Stimulated activated CD8-positive, alpha-beta memory T cell treated with anti-CD3 and anti-CD28 coated beads, Interleukin-7, amount 100 ng/mL, for 1 hour (primary cell): ENCODE measurements at places on chromosomes 16 and 17.

GRCh38 chr16:55529018-55529417 lies 20.1 kb downstream of the LPCAT2 start:
- DNase-seq, result no peak

DNA sequence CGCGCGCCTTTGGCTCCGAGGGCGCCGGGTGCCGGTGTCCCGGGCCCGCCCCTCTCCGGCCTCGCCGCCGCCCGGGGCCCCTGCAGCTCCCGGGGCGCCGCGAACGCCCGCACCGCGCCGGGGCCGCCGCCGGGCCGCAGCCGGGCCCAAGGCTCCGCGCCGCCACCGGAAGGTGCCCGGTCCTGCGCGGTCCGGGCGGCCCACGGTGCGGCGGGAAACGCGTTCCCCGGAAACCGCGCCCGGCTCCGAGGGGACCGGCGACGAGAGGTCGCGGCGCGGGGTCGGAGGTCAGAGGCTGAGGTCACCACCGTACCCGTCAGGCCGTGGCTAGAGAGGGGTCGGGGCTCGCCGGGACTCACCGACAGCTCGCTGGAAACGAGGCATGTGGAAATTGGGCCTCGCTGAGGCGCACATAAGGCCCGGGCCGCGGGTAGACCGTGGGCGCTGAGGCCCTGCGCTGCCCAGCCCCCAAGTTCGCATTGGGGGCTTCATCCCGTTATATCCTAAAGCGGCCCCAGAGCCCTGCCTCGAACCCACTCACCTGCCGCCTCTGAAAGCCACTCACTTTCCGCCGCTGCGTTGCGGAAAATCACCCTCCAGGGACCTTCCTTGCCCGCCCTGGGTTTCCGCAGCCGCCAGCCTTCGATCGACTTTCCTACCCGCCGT lies at the start of gene DUS1L:
Gene DUS1L (minus strand): TSS at position 167 of the 666 bp plus-strand sequence. CDS start 745 bp downstream, outside the sequence.
- DNase-seq, result peak; percentile 39

DNA sequence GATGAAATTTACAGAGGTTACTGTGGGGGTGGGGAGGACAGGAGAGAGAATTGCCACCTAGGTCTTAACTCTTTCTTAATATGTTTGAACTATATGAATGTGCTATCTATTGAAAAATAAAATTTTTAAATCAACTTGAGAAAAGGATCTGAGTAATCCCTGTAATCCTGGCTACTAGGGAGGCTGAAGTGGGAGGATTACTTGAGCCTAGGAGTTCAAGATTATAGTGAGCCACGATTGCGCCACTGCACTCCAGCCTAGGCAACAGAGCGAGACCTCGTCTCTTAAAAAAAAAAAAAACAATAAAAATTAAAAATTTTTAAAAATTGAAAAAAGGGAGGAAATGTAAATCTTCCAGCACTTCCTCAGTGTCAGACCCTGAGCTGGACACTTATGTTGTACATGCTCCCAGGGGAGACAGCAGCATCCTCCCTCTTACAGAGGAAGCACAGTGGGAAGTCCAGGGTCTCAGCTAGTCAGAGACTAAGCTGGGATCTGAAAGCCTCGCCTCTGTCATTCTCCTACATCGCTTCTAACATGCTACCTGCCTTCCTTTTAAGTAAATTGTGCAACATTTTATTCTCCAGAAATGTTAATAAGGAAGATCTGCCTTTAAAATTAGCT lies 21.9 kb downstream of the PMM2 start:
- DNase-seq, result no peak

GRCh38 chr17:28097254-28097653 lies 54.8 kb downstream of the NLK start:
- DNase-seq, result no peak

GRCh38 chr17:17573912-17574311 lies 17.6 kb downstream of the PEMT start:
- DNase-seq, result no peak

GRCh38 chr17:76272541-76273444 lies 7.6 kb downstream of the UBALD2 start:
- DNase-seq, result no peak

DNA sequence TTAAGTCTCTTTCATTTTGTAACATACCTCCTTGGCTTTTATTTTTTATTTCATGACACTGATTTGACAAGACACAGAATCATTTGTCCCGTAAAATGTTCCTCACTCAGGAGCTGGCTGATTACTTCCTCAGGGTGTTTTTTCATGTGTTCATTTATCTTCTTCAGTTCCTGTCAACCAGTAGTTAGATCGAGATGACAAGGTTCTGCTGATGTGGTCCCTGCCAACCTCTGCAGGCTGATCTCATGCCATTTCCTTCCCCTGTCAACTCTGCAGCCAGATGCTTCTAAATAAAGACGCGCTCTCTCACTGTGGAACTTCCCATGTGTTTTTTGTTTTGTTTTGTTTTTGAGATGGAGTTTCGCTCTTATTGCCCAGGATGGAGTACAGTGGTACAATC lies 8.1 kb upstream of the CXCL16 start:
- no peak for DNase-seq

DNA sequence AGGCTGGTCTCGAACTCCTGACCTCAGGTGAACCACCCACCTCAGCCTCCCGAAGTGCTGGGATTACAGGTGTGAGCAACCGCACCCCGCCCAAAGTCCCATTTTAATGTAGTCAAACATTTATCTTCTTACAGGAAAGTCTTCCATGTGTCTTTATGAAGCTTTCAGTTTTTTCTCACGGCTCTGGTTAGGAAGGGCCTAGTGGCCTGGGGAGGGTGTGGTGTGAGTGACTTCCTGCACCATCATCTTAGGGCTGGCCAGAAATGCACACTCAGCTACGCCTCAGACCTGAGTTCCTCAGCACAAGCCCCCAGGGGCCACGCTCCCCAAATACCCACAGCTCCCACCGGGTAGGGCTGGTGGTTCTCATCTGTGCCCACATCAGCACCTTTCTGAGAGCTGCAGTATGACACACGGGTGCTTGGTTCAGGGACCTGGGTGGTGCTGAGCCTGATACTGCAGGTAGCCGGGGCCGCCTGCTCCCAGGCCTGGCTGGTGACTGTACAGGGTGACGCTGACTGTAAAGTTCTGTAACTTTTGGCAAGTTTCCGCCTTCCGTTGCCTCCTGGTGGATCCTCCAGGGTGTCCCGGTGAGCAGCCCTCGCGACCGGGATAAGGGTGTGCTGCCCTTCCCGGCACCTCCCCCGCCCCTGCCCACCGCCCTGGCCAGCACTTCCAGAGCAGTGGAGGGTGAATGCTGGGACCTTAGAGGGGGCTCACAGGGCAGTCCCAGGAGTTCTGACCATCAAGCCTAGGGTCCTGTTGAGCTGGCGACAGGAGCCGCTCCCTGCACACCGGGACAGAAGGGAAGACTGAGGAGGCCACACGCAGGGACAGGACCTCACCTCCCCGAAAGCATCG lies 52.5 kb downstream of the ZNF778 start:
- no peak for DNase-seq

DNA sequence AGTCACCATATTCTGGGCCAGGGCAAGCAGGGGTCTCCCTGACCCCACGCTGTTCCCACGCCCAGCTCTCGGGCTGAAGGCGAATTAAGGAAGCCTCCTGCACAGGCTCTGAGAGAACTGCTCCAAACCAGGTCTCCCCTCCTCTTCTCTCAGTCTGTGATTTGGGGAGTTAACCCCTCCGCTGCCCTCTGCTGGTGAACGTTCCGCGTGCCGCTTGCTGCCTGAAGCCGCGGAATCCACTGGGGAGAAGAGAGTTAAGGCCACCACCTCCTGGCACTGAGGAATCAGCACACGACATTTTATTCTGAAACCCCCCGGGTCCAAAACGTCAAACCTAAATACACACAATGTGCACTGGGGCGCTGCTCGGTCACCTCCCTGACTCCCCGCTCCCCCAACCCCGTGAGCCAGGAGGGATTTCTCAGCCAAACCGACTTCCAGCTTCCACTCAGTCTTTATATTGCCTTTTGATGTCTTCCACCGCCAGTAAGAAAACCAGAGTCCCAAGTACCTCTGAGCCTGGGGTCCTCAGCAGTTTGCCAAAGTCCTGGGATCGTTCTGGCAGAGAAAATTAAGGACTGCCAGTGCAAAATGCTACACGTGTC lies 54.4 kb upstream of the RCVRN start:
- no peak for DNase-seq

DNA sequence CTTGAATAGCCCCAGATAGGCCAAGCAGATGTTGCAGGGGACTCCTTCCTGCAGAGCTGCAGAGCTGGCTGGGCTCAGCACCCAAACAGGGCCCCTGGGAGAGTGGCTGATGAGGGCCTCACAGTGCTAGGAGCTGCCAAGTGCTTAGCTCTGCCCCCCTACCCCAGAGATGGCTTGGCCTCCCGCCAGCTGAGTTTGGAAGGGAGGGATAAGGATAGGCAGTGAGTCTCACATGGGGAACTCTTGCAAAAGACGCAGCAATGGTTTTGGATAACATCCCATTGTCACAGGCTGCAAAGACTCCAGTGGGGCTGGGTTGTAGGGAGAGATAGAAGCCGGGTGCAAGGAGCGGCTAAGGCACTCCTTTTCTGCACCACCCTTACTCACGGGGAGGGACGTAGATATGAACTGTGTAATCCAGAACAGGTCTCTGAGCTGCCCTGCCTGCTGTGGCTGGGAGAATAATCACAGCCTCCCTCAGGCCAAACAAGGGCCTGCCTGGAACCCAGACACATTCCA lies 52.9 kb upstream of the MAF start:
- no peak for DNase-seq

- no peak for DNase-seq
Observed at GRCh38 chr16:70730944-70731343, 45.1 kb upstream of the MTSS2 start.

- no peak for DNase-seq
Observed at GRCh38 chr16:75202069-75202590, 4.8 kb downstream of the CTRB2 start.

DNA sequence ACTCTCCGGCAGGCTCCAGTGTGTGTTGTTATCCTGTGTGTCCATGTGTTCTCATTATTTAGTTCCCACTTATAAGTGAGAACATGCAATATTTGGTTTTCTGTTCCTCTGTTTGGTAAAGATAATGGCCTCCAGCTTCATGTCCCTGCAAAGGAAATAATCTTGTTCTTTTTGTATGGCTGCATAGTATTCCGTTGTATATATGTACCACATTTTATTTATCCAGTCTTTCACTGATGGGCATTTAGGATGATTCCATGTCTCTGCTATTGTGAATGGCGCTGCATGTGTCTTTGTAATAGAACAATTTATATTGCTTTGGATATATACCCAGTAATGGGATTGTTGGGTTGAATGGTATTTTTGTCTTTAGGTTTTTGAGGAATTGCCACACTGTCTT lies 807.3 kb upstream of the CA10 start:
- no peak for DNase-seq

- DNase-seq, result no peak
Observed at GRCh38 chr17:57880086-57880456, 30.2 kb upstream of the MRPS23 start.

DNA sequence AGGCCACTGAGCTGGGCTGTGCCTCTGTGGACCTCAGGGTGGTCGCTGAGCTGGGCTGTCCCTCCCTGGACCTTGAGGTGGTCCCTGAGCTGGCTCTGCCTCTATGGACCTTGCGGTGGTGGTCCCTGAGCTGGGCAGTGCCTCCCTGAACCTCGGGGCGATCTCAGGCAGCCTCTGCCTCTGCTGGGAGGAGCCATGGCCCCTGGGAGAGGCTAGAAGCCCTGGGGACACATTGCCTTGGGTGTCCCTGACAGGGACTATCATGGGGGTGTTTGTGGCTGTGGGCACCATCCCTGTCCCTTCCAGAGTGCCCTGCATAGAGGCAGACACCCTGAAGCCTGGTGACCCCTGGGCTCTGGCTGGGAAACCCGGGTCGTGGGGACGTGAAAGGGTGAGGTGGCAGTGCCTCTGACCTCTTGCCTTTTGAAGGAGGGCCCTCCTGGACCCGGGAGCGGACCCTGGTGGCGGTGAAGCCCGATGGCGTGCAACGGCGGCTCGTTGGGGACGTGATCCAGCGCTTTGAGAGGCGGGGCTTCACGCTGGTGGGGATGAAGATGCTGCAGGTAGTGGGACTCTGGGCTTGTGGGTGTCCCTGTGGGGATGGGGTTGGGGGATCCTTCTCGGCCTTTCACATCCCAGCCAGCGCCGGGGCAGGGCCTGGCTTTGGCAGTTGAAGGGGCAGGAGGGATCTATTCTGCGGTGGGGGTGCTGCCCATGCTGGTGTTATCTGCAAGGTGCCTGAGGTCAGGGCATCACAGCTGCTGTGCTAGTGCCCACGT lies 1.8 kb downstream of the NME4 start:
- DNase-seq, result no peak

GRCh38 chr16:68072038-68072695 lies 13.0 kb upstream of the NFATC3 start:
- DNase-seq, result no peak

DNA sequence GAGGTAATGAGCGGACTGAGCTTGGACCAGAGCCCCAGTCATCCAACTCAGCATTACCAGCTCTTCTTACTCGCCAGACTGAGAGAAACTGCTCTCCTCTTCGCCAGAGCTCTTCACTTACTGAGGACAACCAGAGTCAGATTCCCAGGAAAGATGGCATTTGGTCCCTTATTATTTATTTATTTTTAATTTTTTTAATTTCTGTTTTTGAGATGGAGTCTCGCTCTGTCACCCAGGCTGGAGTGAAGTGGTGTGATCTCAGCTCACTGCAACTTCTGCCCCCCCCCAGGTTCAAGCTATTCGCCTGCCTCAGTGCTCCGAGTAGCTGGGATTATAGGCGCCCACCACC lies 23.3 kb downstream of the DEXI start:
- DNase-seq, result no peak

GRCh38 chr16:50083996-50084395 lies 18.2 kb downstream of the HEATR3 start:
- no peak for DNase-seq

GRCh38 chr17:77394540-77395295 lies 253.9 kb downstream of the SEC14L1 start:
- no peak for DNase-seq

DNA sequence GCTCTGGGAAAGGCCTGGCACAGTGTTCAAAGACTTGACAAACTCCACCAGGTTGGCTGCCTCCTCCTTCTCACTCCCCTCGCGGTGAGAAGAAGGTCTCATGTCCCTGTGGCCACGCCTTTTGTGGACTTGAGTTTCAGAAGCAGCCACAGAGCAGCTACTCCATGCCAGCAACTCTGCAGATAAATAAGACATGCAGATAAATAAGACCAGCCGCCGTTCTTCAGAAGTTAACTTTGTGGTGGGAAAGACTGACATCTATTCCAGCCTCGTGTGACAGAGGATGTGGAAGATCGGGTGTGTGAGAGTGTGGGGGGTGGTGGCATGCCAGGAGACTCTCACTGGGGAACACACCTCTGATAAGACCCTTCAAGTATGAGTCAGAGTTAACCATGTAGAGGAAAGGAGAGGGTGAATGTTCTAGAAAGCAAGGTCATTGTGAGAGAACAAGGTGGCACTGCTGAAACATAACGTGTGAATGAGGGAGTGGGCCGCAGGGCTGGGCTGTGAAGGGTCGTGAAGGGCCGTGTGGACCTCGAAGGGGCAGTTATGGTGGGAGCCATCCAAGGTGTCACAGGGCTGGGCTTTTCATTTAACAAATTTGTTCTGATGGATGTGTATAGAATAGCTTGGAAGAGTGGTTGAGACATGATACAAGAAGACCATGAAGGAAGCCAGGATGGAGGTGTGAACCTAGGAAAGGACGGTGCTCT lies 830 bp downstream of the SPACA3 start:
- no peak for DNase-seq
